ENCODE measurements at places on chromosomes 2 and 18. TPM values are rescaled to one million over a fixed set of nuclear protein-coding genes. Genes with fewer than 3 reads are reported as not detected.

DNA sequence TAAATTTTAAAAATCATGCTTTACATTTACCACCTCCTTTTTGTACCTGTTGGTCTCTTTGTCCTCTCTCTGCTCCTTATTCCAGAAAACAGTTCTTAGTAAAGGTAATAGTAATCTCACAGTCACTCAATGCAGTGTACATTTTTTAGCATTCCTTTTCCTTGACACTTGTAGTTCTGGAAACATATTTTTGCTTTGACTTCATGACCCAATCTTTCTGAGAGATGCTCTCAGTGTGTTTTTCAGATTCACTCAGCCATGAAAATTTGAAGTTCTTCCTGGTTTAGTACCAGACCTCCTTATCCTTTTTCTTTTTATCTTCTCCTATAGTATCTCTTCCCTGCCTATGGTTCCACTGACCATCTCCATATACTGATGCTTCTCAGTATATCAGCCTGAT, 747.5 kb upstream of the ZEB2 start:
- no peak for DNase-seq
- H3K4me3 ChIP-seq, result no peak overlapping the region
- H3K36me3 ChIP-seq, result no peaks in the 10 kb centered on the region
- no peak overlapping the region for H3K27ac ChIP-seq
- no peaks in the 10 kb centered on the region for H3K27me3 ChIP-seq
- H3K4me1 ChIP-seq, result no peaks in the 10 kb centered on the region

DNA sequence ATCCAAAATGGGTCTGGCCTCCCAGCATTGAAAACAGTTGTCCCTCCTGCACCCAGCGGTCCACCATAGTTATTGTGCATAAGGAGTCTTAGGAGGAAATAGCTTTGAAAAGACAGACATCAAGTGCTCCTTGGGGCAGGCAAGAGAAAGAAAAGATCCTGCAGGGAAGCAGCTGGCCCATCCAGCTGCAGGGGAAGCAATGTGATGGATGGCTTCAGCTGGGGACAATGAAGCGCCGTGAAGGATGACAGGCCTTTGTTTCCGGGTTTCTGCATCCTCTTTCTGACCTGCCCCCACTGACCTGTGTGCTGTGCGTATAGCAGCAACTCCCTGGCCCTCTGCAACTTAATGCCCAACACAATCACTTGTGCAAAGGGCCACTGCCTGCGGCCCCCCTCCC, 142.9 kb upstream of the NCKAP5 start:
- DNase-seq, result peak; percentile 7
- H3K4me1 ChIP-seq, result no peaks in the 10 kb centered on the region
- H3K36me3 ChIP-seq, result no peaks in the 10 kb centered on the region
- no peak overlapping the region for H3K27ac ChIP-seq
- H3K27me3 ChIP-seq, result no peaks in the 10 kb centered on the region
- H3K4me3 ChIP-seq, result no peak overlapping the region

GRCh38 chr2:9085353-9085752, 81.9 kb upstream of the MBOAT2 start:
- H3K36me3 ChIP-seq, result no peaks in the 10 kb centered on the region
- H3K27me3 ChIP-seq, result no peaks in the 10 kb centered on the region
- DNase-seq, result no peak
- no peak overlapping the region for H3K27ac ChIP-seq

- no peaks in the 10 kb centered on the region for H3K27me3 ChIP-seq
- H3K4me3 ChIP-seq, result no peak overlapping the region
- H3K36me3 ChIP-seq, result no peaks in the 10 kb centered on the region
- no peak for DNase-seq
These were observed 775.5 kb downstream of the RNF144A start for GRCh38 chr2:7692657-7693161.

- H3K4me3 ChIP-seq, result no peak overlapping the region
- no peak overlapping the region for H3K27ac ChIP-seq
- H3K4me1 ChIP-seq, result peaks cover 11% of the 10 kb centered on the region
- no peak for DNase-seq
- no peaks in the 10 kb centered on the region for H3K36me3 ChIP-seq
- H3K27me3 ChIP-seq, result no peaks in the 10 kb centered on the region
These were observed 20.9 kb upstream of the LMAN1 start for GRCh38 chr18:59379772-59380522.

DNA sequence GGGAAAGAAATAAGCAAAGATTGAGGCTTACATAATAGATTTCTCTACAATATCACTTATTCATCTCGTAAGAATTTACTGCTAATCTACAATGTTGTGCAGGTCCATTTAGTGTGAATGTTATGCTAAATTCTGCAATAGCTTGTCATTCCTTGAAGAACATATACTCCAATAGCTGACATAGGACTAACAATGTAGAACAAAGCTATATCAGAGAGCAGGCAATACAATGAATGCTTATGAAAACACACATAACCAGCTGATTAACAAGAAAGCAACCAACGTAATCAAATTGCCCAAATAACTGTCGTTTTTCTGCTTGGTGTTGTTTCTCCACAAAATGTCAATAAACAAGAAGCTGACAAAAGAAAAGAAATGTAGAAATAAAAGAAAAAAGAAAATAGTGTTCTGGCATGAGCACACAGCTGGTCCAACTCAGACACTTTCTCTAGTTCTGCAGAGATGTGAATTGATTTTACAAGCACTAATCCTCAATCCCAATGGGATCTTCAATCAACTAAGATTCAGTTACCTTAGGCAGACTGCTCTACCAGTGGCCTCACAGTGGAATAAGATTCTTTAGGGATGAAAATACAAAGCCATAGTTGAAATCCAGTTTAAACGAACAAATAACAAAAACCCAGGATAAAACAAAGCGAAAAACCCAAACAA, 1024.7 kb upstream of the PIK3C3 start:
- no peak overlapping the region for H3K27ac ChIP-seq
- DNase-seq, result no peak
- no peaks in the 10 kb centered on the region for H3K27me3 ChIP-seq
- H3K4me3 ChIP-seq, result no peak overlapping the region
- H3K36me3 ChIP-seq, result no peaks in the 10 kb centered on the region

GRCh38 chr18:79525556-79526467, 130.1 kb downstream of the NFATC1 start:
- H3K27me3 ChIP-seq, result no peaks in the 10 kb centered on the region
- no peak for DNase-seq
- no peak overlapping the region for H3K27ac ChIP-seq
- no peaks in the 10 kb centered on the region for H3K36me3 ChIP-seq
- no peak overlapping the region for H3K4me3 ChIP-seq

Gene ITSN2
- polyA plus RNA-seq, result 17.8 TPM

- DNase-seq, result peak; percentile 32
- H3K4me3 ChIP-seq, result no peak overlapping the region
- H3K27me3 ChIP-seq, result no peaks in the 10 kb centered on the region
- no peak overlapping the region for H3K27ac ChIP-seq
These were observed 77.0 kb upstream of the TACR1 start for GRCh38 chr2:75276093-75277029.

- no peak overlapping the region for H3K27ac ChIP-seq
- H3K36me3 ChIP-seq, result no peaks in the 10 kb centered on the region
- DNase-seq, result no peak
These were observed 520.1 kb downstream of the PIK3C3 start for GRCh38 chr18:42475157-42475556.

DNA sequence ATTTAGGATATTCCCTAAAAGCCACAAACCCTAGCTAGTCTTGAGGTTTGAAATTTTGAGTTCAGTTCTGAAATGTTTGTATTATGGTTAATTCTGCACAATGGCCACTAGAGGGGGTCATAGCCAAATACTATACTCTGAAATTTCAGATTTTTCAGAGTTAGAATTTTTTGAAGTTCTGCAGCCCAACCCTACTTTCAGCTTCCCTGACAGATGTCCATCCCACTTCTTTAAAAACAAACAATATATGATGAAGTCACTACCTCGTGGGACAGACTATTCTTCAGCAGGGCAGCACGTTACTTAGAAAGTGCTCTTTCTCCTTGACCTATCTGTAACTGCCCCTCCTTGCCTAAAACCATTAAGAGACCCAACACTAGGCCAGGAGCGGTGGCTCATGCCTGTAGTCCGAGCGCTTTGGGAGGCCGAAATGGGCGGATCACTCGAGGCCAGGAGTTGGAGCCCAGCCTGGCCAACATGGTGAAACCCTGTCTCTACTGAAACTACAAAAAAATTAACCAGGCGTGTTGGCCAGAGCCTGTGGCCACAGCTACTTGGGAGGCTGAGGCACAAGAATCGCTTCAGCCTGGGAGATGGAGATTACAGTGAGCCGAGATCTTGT, 48.2 kb upstream of the PAPOLG start:
- H3K4me1 ChIP-seq, result no peaks in the 10 kb centered on the region
- H3K4me3 ChIP-seq, result no peak overlapping the region
- H3K27ac ChIP-seq, result no peak overlapping the region
- H3K27me3 ChIP-seq, result no peaks in the 10 kb centered on the region
- DNase-seq, result peak; percentile 76

GRCh38 chr2:126714191-126714965, 58.4 kb downstream of the GYPC start:
- DNase-seq, result no peak
- H3K36me3 ChIP-seq, result no peaks in the 10 kb centered on the region
- H3K4me3 ChIP-seq, result no peak overlapping the region
- H3K27ac ChIP-seq, result no peak overlapping the region

DNA sequence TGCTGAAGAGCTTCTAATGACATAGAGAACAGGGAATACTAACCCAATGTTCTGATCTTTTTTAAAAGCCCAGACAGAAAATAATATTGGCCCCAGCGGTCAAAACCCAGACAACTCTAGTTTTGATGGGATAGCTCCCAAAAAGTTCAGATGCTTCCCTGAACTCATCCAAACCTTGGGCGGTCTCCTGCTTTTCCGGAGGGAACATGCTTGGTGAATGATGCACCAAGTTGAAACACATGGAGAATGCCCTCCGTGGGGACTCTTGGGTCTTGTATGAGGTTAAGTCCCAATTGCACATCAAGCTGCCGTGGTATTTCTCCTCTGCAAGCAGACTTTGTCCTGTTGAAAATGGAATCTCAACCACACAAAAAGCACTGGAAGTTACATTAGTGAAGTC, 120.7 kb upstream of the CTAGE1 start:
- H3K4me3 ChIP-seq, result no peak overlapping the region
- no peak for DNase-seq
- no peaks in the 10 kb centered on the region for H3K27me3 ChIP-seq
- H3K4me1 ChIP-seq, result no peaks in the 10 kb centered on the region
- H3K27ac ChIP-seq, result no peak overlapping the region
- no peaks in the 10 kb centered on the region for H3K36me3 ChIP-seq

Gene VWA3B
- polyA plus RNA-seq, result not detected

- no peak for DNase-seq
- peaks cover 12% of the 10 kb centered on the region for H3K36me3 ChIP-seq
- no peak overlapping the region for H3K27ac ChIP-seq
- no peaks in the 10 kb centered on the region for H3K27me3 ChIP-seq
- no peak overlapping the region for H3K4me3 ChIP-seq
- H3K4me1 ChIP-seq, result no peaks in the 10 kb centered on the region
These were observed 10.4 kb downstream of the DNAJC10 start for GRCh38 chr2:182726473-182726872.

- DNase-seq, result peak; percentile 82
- H3K4me3 ChIP-seq, result peak overlapping the region; percentile 39
- H3K36me3 ChIP-seq, result no peaks in the 10 kb centered on the region
- peaks cover 6% of the 10 kb centered on the region for H3K27me3 ChIP-seq
- H3K27ac ChIP-seq, result no peak overlapping the region
- no peaks in the 10 kb centered on the region for H3K4me1 ChIP-seq
These were observed 6.3 kb downstream of the ANKRD53 start for GRCh38 chr2:70984576-70985282.

Gene RAPGEF4
- polyA plus RNA-seq, result 1.7 TPM

Gene ALPI
- not detected for polyA plus RNA-seq

- H3K27ac ChIP-seq, result no peak overlapping the region
- no peak overlapping the region for H3K4me3 ChIP-seq
- no peak for DNase-seq
- no peaks in the 10 kb centered on the region for H3K36me3 ChIP-seq
- no peaks in the 10 kb centered on the region for H3K27me3 ChIP-seq
- no peaks in the 10 kb centered on the region for H3K4me1 ChIP-seq
These were observed 121.8 kb downstream of the RTP5 start for GRCh38 chr2:241991299-241991698.

DNA sequence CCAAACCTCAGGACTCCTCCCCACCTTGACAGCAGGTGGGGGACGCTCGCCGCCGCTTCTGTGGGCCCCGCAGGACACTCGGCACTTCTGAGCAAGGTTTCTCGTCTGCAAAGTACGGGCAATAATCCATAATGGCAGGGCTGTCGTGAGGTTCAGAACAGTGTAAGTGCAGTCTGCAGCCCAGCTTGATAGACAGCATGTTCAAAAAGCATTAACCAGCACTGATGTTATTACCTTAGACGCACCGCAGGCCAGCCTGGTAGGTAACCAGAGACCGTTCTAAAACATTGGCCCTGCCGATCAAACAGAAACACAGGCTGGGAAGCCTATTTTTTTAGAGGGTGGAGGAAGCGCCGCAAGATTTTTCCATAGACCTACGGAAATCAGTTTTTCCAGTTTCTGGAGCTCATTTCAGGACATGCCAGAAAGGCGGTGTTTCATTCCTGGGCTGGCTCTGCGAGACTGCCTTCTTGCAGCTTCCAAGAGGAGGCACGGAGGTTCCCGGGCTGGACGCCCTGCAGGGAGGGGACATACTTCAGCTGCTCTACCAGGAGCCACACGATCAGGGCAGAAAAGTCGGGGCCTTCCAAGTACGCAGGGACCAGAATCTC, 148.7 kb downstream of the TPO start:
- H3K27ac ChIP-seq, result no peak overlapping the region
- no peak overlapping the region for H3K4me3 ChIP-seq
- no peaks in the 10 kb centered on the region for H3K36me3 ChIP-seq
- no peak for DNase-seq
- no peaks in the 10 kb centered on the region for H3K4me1 ChIP-seq

DNA sequence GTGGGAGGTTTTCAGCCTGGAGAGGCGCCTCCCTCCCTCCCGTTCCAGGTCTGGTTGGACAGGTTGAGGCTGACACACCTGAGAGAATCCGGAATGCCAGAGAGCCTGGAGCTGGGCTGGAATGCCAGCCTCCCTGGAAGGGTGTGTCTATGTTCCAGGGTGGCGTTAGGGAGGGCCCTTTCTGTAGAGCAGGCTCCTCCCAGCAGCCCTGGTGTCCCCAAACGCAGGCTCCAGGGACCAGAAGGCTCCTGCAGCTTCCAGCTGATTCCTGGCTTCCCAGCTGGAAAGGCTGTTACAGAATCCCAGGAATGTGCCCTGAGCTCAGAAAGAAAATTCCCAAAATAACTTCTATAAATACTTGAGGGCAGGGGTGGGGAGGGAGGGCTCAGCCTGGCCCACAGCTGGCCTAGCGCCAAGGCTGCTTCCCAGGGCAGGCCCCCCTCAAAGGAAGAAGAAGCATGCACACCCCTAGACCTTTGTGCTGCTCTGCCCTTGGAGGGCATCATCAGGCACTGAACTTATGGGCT, 85.4 kb downstream of the STPG4 start:
- no peaks in the 10 kb centered on the region for H3K27me3 ChIP-seq
- H3K4me1 ChIP-seq, result peaks cover 25% of the 10 kb centered on the region
- DNase-seq, result peak; percentile 95
- H3K4me3 ChIP-seq, result no peak overlapping the region
- peak overlapping the region; percentile 97 for H3K27ac ChIP-seq

- 0 out of 2 replicates have a peak, but pooled peaks cover 3% of the 10 kb centered on the region for H3K4me1 ChIP-seq
- no peaks in the 10 kb centered on the region for H3K27me3 ChIP-seq
- no peak overlapping the region for H3K4me3 ChIP-seq
- peak; percentile 24 for DNase-seq
- H3K27ac ChIP-seq, result peak overlapping the region; percentile 11
- peaks cover 3% of the 10 kb centered on the region for H3K36me3 ChIP-seq
These were observed 57.4 kb downstream of the RAB31 start for GRCh38 chr18:9765501-9765900.
